ENCODE measurements at places on chromosomes 6 and 20. TPM values are rescaled to one million over a fixed set of nuclear protein-coding genes. Genes with fewer than 3 reads are reported as not detected.
A peak's percentile ranks its signal among the peaks of the same experiment; 100 is the strongest.

The LINC00237 gene
- not detected for total RNA-seq

- H3K4me3 ChIP-seq: no peak overlapping the region
- H3K27ac ChIP-seq: no peak overlapping the region
- DNase-seq: no peak
- H3K4me1 ChIP-seq: no peaks in the 10 kb centered on the region
Observed at GRCh38 chr6:150652848-150653613, 53.3 kb downstream of the PLEKHG1 start.

The CRISP3 gene
- 6.1 TPM for total RNA-seq

The ARMC12 gene
- total RNA-seq: not detected

DNA sequence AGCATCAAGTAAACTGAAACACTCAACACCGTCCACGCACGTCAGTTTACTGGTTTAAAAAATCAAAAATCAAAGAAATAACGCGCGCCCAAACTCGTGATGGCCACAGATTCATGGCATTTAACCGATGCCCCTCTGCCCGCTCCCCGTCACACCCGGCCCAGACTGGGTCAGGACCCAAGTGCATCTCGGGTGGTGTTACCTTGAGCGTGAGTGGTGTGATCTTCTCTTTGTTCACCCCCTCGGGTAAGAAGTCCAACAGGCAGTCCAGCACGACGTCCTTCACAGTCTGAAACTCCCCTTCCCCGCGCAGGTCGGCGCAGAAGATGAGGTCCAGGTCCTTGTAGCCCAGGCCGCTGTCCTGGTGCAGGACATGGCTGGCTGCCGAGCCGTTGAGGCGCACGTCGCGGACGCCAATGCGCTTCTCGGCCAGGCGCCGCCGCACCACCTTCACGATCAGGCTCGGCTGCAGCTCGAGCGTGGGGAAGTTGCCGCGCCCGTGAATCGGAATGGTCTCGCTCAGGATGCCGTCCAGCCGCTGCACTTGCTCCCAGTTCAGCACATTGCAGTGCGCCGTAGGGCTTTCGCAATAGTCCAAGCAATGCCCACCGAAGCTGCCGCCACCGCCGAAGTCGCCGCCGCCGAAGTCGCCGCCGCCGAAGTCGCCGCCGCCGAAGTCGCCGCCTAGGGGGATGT, 945 bp downstream of the TENT5A start:
- H3K4me3 ChIP-seq: peak overlapping the region; percentile 68
- H3K36me3 ChIP-seq: no peaks in the 10 kb centered on the region
- H3K4me1 ChIP-seq: peaks cover 36% of the 10 kb centered on the region
- H3K27ac ChIP-seq: peak overlapping the region; percentile 93
- peak; percentile 83 for DNase-seq
- H3K27me3 ChIP-seq: no peaks in the 10 kb centered on the region

DNA sequence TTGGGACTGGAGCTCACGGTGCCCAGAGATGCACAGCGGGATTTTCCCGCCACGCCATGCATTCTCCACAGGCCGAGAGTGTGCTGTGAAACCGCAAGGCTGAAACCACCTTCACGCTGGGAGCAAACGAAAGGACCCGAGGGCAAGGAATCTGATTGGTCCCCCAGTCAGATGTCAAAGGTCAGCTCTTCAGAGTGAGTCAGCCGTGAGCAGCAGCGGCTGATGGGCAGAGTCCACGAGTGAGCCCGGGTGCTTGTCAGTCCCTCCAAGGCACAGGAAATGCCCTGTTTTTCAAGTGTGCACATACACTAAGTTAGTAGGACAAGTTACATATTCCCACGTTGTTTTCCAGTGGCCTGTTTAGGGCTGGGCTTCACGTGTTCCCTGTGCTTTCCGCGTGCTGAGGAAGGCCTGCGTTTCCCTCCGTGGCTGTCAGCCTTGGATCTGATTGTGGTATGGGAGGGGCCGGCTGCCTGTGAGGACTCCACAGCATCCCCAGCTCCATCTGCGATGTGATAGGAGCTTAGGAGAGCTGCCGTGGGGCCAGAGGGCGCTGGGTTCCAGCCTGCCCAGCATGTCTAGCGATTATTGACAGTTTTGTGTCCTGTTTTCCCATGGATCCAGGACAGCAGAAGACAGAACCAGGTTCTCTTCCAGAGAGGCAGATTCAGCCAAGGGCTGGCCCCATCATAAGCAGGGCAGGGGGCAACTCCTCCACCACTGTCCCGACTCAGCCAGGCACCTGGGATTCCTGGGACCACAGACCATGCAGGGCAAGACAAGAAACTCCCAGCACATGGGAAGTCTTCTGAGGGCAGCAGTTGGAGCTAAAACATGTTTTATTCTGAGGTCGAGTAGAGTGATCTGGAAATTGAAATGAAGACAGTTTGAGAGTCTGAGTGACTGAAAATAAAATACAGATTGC, 38.2 kb upstream of the FRMD1 start:
- no peaks in the 10 kb centered on the region for H3K4me1 ChIP-seq
- DNase-seq: peak; percentile 61
- no peak overlapping the region for H3K27ac ChIP-seq
- H3K36me3 ChIP-seq: no peaks in the 10 kb centered on the region
- no peaks in the 10 kb centered on the region for H3K27me3 ChIP-seq

- H3K4me3 ChIP-seq: no peak within 1 kb of the TSS
- no peak for DNase-seq
- peaks cover 55% of the 10 kb centered on the region for H3K27me3 ChIP-seq
- H3K4me1 ChIP-seq: no peaks in the 10 kb centered on the region
- no peak within 1 kb of the TSS for H3K27ac ChIP-seq
Observed at GRCh38 chr20:56247954-56248782, at the start of gene MC3R. Gene MC3R (plus strand): TSS chr20:56248732. CDS start chr20:56248844, 112 bp downstream.

- H3K27ac ChIP-seq: no peak overlapping the region
- no peaks in the 10 kb centered on the region for H3K36me3 ChIP-seq
- no peaks in the 10 kb centered on the region for H3K4me1 ChIP-seq
- H3K27me3 ChIP-seq: no peaks in the 10 kb centered on the region
- DNase-seq: no peak
Observed at GRCh38 chr6:132300323-132300949, 100.8 kb downstream of the MOXD1 start.

- H3K4me3 ChIP-seq: no peak overlapping the region
- H3K27me3 ChIP-seq: no peaks in the 10 kb centered on the region
- peak overlapping the region; percentile 25 for H3K27ac ChIP-seq
- DNase-seq: no peak
Observed at GRCh38 chr6:15628499-15629131, 34.2 kb downstream of the DTNBP1 start.

The SYNDIG1 gene
- total RNA-seq: not detected

DNA sequence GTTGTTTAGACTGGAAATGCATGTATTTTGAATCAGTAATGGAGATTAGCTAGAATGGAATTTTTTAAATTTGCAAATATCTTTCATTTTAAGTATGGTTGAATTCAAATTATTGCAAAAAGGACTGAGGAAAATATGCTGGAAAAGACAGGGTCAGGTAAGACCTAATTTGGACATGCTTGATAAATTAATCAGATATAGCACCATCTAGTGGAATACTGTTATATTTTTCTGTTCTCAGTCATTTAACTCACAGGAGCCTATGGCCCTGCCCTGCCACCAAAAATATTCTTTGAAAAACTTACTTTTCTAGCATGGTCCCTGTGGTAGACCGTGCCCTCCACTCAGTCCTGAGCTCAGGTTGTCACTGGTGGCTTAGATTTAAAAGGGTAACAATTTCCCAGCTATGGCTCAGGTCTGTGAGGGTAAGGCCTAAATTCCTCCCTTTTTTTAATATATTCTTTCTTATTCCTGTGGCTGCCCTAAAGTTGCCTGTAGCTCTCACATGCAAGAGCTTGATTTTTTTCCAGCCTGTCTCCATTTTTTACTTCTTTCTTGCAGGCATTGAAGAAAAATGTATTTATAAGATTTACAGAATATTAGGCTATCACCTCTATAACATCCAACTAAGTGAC, 25.3 kb upstream of the KIAA1586 start:
- no peak overlapping the region for H3K4me3 ChIP-seq
- DNase-seq: no peak
- H3K4me1 ChIP-seq: no peaks in the 10 kb centered on the region
- H3K36me3 ChIP-seq: no peaks in the 10 kb centered on the region
- H3K27ac ChIP-seq: no peak overlapping the region

DNA sequence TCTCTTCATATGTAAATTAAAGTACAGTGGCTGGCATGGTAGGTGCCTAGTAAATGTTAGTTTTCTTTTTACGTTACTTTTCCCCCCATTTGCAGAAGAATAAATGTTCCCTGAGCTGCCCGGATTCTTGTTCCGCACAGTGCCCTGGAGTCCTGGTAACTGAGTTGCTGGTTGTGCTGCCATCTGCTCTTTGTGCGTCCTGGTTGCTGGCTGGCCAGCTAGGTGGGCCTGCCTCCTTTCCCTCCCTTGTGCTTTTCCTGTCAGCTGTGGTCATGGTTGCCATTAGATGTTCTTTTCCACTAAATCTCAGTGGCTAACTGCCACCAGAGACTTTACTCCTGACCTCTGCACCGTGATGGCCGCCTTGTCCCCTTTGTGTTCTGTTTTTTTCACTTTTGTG, 28.6 kb downstream of the CEP43 start:
- H3K27ac ChIP-seq: no peak overlapping the region
- H3K4me1 ChIP-seq: no peaks in the 10 kb centered on the region
- DNase-seq: no peak

- H3K27ac ChIP-seq: no peak overlapping the region
- no peak overlapping the region for H3K4me3 ChIP-seq
- no peak for DNase-seq
- no peaks in the 10 kb centered on the region for H3K4me1 ChIP-seq
- peaks cover 12% of the 10 kb centered on the region for H3K27me3 ChIP-seq
Observed at GRCh38 chr20:22348010-22348409, 236.4 kb downstream of the FOXA2 start.

DNA sequence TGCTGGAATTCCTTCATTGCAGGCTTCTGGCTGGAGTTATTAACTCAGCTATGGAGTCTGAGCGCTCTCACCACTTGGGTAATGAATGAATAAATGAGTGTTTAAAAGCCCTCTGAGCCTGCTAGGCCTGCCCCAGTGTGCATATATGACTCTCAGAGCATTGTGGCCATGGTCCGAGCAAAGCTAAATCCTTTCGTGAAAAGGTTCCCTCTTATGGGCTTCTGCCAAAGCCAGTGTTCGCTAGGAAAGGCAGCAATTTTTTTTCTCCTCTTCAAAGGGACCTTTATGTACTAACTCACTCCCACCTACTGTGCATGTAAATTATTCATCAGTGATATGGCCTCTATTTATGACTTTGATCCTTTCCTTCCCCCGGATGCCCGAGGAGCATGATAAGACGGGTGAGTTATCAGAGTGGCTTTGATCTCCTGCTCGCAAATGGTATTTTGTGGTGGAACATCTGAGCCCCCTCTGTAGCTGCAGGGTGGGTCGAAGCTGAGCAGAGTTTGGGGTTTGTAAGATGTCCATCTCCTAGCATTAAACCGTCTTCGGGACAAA, 88.6 kb downstream of the LINC00237 start:
- no peak for DNase-seq
- no peak overlapping the region for H3K27ac ChIP-seq
- peaks cover 7% of the 10 kb centered on the region for H3K4me1 ChIP-seq
- H3K27me3 ChIP-seq: peaks cover 46% of the 10 kb centered on the region
- no peak overlapping the region for H3K4me3 ChIP-seq

The METTL24 gene
- total RNA-seq: not detected

GRCh38 chr6:112018619-112019416, 35.1 kb upstream of the CCN6 start:
- H3K36me3 ChIP-seq: no peaks in the 10 kb centered on the region
- DNase-seq: peak; percentile 80
- H3K27me3 ChIP-seq: no peaks in the 10 kb centered on the region
- H3K27ac ChIP-seq: peak overlapping the region; percentile 56

DNA sequence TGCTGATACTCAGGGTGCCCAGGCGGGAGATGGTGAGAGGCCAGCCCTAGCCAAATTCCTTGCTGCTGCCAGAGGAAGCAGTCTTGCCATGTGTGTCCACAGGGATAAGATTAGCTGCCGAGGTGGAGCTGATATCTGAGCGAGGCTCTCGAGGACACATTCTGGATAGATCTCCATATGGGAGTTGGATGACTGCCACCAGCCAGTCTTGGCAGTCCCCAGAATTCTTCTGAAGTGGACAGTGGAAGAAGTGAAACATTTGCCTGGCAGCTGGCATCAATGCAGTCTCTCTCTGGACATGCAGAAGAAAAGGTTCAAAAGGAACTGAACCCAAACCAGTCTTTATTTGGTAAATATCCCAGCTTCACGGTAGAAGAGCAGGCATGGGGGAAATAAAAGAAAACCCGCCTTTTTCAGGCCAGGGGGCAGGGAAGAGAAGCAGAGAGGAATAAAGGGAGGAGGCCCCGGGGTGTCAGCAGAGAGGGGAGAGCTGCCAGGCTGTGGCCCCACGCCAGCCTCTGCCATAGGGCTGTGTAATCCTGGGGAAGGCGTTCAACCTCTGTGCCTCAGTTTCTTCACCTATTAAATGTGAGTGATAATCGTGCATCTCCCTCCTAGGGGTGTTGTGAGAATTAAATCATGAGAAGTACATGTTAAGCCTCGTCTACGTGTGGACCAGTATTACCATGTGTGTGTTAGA, 3.7 kb upstream of the FUCA2 start:
- no peaks in the 10 kb centered on the region for H3K36me3 ChIP-seq
- no peaks in the 10 kb centered on the region for H3K27me3 ChIP-seq
- no peak overlapping the region for H3K4me3 ChIP-seq
- H3K4me1 ChIP-seq: peaks cover 29% of the 10 kb centered on the region
- peak overlapping the region; percentile 45 for H3K27ac ChIP-seq

DNA sequence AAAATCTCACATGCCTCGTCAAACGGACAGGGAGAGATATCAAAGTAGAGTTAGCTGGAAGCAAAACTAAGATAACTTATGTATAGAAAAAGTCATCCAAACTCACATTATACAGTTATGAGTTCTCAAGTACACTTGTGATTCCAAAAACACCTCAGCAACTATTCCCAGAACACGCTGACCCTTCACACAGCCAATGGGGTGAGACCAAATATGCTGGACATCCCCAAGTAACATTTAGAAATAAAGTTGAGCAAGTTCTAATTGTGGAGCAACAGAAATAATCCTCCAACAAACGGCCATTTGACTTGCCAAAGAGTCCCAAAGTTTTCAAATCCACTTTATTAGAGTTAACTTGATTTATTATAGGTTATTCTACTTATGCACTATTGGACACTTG, 52.4 kb downstream of the LY86 start:
- no peak for DNase-seq
- H3K27ac ChIP-seq: no peak overlapping the region
- peaks cover 4% of the 10 kb centered on the region for H3K4me1 ChIP-seq
- H3K36me3 ChIP-seq: no peaks in the 10 kb centered on the region

All from suprapubic skin (tissue), 4 donors.